Left ventricle myocardium superior (tissue), 1 donor: ENCODE measurements at places on chromosomes 12 and 14. TPM values are rescaled to one million over a fixed set of nuclear protein-coding genes. Genes with fewer than 3 reads are reported as not detected.
A peak's percentile ranks its signal among the peaks of the same experiment; 100 is the strongest.

DNA sequence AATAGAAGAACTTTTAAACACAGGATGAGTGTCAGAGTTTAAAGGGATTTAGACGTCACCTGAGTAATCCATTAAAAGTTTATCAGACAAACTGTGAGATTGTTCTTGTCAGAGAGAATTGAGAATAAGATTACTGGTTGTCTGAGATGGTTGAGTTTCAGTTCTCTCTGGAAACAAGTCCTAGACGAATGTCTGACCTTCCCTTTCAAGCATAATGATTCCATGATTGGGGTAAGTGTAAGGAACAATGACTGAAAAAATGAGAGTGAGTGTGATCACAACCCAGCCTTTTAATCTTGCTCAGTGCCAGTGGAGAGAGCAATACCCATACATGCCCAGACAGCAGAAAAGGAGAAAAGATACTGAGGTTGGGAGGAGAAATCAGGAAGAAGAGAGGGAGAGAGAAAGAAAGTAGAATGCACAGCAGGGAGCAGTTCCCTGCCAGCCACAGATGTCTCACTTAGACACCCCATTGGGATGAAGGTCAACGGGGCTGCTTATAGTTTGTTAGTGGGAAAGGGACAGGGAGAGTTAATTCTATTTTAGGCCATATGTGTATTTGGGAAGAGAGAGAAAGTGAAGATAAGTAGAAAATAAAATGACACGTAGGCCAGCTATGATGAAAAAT lies 4.3 kb downstream of the GRIP1 start:
- DNase-seq = no peak

DNA sequence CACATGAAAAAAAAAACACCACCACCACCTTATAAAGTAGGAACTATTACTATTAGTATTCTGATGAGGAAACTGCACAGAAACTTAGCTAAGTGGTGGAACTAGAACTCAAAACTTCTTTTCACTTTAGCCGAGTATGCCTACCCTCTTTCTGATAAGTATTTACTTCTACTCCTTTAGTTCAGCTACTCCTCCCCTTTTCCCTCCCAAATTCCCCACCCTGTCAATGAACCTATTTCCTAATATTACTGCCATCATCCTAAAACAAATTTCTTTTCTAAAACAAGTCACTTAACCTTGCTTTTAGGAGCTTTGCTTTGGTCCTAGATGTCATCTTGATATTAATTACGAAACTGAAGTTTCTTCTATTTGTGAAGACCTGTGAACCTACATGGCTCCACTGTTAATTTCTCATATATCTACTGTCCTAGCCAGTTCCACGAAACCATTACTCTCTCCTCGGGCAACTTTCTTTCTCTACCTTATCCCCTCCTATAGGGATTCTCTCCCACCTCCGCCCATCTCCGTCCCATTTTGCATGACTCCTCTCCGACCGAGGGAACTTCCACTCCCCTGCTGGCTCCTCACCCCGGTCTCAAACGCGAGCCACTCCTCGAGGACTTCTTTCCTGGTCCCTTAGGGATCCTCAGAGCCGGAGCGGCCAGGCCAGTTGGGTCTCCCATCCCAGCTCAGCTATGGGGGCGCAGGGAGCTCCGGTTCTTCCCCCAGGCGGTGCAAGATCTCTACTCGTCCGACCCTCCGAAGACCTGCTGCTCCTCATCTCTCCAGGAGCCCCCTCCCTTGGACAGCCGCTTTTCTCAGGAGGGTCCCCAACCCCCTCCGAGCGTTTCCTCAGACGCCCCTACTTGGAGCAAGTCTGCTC lies 1.1 kb downstream of the NUMB start:
- DNase-seq = peak; percentile 52

The PGF gene
- total RNA-seq = 4.9 TPM

- DNase-seq = no peak
Observed at GRCh38 chr14:22213120-22213519, 375.9 kb downstream of the DAD1 start.
